NCI-H146 (cell line): ENCODE measurements at places on chromosomes 5 and 9.
A peak's percentile ranks its signal among the peaks of the same experiment; 100 is the strongest.

DNA sequence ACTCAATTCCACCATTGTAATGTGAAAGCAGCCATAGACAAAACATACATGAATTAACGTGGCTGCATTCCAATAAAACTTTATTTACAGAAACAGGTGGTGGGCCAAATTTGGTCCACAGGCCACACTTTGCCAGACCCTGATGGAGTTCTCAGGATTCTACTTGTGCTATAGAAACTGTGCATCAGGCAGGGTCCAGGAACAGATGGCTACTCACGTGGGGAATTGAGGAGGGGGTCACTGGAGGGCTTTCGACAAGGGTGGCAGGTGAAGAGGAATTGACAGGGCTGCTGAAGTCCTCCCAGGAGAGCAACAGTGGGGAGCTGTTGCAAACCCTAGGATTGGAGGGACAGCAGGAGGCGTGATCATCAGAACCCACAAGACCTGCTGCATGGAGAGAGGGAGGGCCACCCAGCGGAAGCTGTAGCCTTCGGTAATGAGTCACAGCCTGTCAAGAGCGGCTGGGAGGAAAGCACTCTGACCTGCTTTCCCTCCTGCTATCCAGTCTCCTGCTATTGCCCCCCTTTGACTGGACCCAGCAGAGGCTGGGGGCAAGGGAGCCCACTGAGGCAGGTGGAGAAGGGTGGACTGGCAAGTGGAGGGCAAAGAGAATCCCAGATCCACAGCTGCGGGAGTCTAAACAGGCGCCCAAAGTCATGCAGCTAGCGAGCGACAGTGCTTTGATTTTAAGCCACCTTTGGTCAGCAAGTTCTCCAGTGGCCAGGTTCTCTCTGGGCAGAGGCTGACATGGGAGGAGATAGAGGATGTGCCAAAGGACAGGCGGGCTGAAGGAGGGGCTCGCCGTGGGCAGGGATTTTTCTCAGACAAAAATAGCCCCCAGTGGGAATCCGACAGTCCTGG is 138.3 kb upstream of the SMIM23 start:
- DNase-seq: no peak

DNA sequence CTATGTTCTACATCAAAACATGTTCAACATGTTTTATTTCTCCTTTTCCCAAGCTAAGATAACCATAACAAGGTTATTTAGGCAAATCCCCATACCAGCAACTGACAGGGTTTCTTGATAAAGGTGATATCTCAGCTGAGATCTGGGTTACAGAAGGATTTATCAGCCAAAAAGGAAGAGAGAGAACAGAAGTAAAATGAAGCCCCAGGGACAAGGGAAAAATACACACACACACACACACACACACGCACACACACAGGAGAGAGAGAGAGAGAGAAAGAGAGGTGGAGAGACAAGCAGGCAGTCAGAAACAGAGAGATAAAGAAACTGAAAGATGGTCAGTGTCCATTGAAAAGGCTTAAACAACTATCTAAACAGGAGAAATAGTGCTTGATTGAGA is 19.7 kb upstream of the MLLT3 start:
- no peak for DNase-seq

DNA sequence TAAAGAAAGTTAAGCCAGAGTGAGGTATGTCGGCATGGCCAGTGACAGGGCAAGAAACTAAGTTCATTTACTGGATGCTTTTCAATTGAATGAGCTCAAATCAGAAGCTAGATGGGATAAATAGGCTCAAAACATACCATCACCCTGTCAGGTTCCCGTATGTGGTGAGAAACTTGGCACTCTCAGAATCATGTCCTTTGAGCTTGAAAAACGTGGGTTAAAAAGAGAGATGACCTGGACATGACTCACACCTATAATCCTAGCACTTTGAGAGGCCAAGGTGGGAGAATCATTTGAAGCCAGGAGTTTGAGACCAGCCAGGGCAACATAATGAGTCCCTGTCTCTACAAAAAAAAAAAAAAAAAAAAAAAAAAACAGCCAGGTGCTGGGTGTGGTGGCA is 121.7 kb upstream of the RGMB start:
- no peak for DNase-seq

GRCh38 chr9:738209-738915 is 103.1 kb upstream of the DMRT1 start:
- no peak for DNase-seq

DNA sequence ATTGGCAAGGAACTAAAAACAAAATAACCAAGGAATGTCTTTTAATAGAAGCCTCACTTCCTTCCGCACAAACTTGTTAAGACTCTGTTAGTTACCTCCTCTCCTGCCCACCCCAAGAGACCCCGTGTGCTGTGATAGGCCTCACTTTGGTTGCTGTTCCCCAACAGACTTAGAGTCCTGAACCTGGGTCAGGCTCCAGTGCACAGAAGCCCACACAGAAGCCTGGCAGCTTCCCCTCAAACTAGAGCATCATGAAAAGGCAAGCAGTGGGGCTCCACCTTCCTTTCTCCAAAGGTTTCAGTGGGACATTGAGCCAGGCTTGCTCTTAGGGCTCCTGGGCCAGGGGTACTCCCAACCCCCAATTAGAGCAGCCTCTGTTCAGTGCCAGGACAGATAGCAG is 230.5 kb downstream of the ESM1 start:
- no peak for DNase-seq

- DNase-seq: no peak
These were observed 235.6 kb downstream of the ELAVL2 start for GRCh38 chr9:23590276-23591000.

GRCh38 chr9:7461791-7462190 is 337.8 kb downstream of the DMAC1 start:
- DNase-seq: no peak

- DNase-seq: no peak
These were observed 33.5 kb downstream of the SPEF2 start for GRCh38 chr5:35651002-35651756.

- DNase-seq: no peak
These were observed 8.2 kb upstream of the CCL21 start for GRCh38 chr9:34717996-34718614.

DNA sequence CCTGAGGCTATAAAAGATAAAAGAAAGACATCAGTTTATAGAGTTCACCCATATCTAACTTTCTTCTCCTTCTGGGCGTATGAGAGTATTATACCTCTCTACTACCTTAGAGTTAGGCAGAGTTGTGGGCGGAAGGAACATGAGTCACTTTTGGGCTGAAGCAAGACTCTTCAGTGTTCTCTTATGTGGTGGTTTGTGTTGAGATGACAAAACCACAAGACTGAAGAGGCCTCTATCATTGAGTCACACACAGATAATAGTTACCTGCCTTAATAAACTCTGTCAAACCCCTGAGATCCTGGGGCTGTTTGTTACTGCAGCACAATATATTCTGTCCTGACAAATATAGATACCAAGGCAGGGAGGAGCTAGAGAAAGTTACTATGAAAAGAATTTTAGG is 184.2 kb downstream of the EFNA5 start:
- no peak for DNase-seq

GRCh38 chr9:4762886-4763541 is 22.0 kb upstream of the AK3 start:
- DNase-seq: peak; percentile 57

- DNase-seq: no peak
These were observed 290.5 kb upstream of the RASA1 start for GRCh38 chr5:86977190-86977589.

GRCh38 chr5:64206653-64207052 is 41.0 kb downstream of the RNF180 start:
- no peak for DNase-seq

GRCh38 chr9:111136180-111136579 is 97.9 kb upstream of the LPAR1 start:
- DNase-seq: no peak

GRCh38 chr5:133459474-133460160 is 152.7 kb downstream of the FSTL4 start:
- no peak for DNase-seq

DNA sequence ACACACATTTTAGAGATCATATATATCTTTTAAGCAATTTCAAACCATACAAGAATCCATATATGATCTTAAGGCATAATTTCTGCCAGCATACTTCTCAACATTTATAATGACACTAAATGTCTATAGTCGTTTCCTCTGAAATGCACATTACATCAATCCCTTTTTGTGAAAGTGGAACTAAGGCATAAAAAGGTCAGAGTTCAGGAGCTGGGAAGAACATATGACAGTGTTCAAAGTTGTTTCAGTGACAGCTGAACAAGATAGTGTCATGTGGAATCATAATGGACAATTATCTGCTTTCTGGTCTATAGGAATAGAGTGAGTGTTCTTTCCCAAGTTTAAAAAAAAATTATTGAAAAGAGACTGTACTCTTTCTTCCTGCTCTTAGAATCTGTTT is 2.4 kb upstream of the MOB3B start:
- no peak for DNase-seq

DNA sequence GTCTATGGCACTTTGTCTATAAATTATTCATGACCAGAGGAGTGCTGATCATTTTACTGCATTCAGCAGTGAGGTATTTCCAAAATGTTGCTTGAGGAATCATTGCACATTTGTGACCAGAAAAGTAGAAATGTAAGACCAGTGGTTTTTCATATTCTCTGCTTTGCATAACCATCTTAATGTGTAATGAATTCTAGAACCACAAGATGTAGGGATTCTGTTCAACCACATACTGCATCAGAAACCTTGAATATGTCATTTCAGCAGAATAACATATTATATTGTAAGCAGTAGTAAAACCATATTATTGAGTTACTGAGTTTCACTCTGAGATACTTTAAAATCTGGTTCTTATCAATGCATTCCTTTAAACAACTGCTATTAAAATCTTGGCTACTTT is 1243.4 kb downstream of the MAT2B start:
- DNase-seq: no peak

DNA sequence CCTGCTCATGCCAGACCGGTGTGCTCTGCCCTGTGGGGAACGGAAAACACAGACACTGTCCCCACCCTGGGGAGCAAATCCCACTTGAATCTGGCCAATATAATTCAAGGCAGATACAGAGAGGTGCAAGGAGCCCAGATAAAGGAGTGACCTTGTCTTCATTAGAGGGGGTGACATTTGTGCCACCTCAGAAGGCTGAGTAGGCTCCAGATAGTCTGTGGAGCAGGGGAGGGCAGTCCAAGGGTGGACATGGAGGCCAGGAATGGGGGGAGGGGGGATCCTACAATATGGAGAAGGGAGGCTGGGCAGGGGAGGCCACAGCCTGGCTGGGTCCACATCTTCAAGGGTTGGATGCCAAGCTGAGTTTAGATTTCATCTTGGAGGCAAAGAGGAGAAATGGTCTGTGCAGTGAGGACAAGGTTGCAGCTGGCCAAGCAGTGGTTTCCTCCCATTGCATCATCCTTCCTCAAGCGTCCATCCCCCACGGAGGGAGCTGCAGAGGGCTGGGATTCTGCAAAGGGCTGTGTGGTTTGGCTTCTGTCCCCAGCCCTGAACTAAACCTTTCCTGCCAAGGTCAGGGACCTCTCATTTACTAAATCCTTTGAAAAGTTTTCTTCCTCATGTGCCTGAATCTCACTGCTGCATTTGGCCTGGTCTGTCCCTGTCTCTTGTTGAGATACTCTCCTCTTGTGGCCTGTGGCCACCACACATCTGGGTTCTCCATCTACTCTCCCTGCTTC is 60.1 kb downstream of the GALNT12 start:
- no peak for DNase-seq

DNA sequence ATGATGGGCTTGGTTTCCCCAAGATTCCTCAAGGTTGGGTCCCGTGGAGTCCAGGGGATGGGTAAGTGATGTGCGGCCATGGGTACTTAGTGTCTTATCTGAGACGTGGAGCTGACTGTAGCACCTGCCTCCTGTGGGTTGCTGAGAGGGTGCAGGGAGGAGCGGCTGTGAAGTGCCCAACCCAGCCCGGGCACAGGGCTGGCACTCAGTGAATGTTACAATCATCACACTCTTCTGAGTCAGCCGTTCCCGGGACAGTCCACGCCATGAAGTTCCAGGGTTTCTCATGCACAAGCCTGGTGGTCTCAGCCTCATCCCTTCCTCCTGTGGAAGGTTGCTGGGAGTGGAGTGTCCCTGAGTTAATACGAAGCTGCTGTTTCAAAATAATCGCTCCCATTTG is 29.1 kb downstream of the NTNG2 start:
- no peak for DNase-seq

DNA sequence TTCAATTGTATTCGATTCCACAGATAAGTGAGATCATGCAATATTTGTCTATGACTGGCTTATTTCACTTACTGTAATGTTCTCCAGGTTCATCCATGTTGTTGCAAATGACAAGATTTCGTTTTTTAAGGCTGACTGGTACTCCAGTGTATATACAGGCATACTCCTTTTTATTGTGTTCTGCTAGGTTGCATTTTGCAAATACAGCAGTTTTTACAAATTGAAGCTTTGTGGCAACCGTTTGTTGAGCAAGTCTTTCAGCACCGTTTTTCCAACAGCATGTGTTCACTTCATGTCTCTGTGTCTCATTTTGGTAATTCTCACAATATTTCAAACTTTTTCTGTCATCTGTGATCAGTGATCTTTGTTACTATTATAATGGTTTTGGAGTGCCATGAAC is 82.7 kb downstream of the DMXL1 start:
- DNase-seq: no peak

GRCh38 chr5:145463634-145464033 is 371.5 kb downstream of the PRELID2 start:
- no peak for DNase-seq

GRCh38 chr5:92896722-92897121 is 684.3 kb downstream of the NR2F1-AS1 start:
- DNase-seq: no peak

- DNase-seq: no peak
These were observed 33.5 kb upstream of the DMRT3 start for GRCh38 chr9:942805-943580.

GRCh38 chr9:123795336-123795735 is 134.6 kb downstream of the DENND1A start:
- DNase-seq: no peak

DNA sequence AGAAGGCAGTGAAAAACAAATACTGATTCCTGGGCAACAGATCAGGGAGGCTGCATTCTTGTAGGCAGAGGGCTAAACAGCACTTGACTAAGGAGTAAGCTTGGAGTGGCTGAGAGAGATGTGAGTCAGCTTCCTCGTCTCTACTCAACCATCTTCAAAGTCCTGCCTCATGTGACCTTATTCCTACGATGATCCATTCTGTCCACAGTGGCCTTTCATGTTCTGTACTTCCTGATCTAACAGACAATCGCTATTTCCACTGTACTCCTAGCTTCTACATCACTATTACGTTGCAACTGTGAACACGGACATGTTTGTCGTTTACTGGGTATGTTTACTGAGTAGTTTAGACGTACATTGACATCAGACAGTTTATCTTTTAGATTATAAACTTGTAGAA is 365.4 kb downstream of the ARL15 start:
- no peak for DNase-seq

GRCh38 chr5:39808656-39809055 is 383.9 kb upstream of the DAB2 start:
- DNase-seq: no peak

GRCh38 chr5:136906545-136906944 is 541.2 kb upstream of the TRPC7 start:
- no peak for DNase-seq

DNA sequence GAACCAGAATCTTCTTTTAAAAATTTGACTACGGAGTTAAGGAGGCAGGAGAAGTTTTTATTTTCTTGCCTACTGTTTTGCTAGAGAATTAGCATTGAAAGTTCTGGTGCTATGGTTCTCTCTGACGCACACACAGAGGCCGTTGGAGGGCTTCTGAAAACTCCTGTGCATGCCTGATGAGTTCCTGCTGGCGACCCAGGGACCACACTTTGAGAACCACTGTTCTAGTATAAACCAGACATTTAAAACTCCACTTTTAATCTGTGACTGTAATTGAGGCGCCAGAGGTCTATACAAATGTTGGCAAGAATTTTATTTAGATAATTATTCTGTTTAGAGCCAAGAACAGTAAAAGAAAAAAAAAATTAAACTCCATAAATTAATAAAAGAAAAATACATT is 99.5 kb upstream of the OTULINL start:
- no peak for DNase-seq
